ENCODE measurements at places on chromosomes 3 and 15.

GRCh38 chr15:67835297-67836133 lies 4.3 kb downstream of the RNU6-1 start:
- DNase-seq = no peak

DNA sequence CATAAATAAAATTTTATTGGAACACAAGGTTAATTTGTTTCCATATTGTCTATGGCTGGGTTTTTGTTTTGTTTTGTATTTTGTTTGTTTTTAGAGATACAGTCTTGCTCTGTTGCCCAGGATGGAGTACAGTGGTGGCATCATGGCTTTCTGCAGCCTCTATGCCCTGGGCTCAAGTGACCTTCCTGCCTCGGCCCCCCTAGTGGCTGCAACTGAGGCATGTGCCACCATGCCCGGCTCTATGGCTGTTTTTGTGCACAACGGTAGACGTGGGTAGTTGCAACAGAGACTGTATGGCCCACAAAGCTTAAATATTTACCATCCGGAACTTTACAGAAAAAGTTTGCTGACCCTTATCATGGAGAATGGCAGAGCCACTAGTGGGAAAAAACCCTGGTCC lies 46.8 kb upstream of the C3orf70 start:
- DNase-seq = no peak

GRCh38 chr3:50604110-50604621 lies 7.4 kb downstream of the CISH start:
- DNase-seq = no peak

DNA sequence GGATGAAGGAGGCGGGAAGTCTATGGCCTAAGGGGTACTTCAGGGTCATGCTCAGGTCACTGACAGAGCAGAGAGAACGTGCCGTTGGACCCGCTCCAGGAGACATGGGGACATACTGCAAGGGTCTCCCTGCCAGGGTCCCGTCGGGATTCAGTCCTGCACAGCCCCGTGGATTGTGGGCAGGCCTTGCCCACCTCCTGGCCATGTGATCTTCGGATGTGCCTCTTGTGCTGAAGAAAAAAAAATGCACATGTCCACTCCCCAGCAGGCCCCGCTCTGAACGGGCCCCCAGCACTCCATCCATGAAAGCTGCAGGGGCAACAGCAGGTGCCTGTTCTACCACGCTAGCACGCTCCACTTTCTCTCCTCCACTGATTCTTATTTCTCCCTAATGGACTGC lies 22.9 kb downstream of the ST8SIA2 start:
- DNase-seq = no peak

DNA sequence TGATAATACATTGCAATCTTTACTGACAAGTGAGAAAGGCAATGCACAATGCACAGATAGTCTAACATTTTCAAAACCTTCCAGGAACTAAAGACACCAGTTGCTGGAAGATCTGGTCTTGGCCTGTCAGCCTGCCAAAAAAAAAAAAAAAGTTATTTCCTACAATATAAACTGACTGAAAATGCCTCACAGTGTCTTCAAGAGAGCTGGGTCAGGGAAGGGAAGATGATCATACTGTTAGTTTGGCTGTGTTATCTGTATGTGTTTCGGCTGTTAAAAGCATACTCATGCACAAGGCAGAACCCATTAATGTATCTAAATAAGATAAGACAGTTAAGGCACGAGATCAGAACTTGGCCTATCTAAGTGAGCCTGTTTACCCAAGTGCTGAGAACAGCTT lies 673.4 kb downstream of the MECOM start:
- DNase-seq = no peak

DNA sequence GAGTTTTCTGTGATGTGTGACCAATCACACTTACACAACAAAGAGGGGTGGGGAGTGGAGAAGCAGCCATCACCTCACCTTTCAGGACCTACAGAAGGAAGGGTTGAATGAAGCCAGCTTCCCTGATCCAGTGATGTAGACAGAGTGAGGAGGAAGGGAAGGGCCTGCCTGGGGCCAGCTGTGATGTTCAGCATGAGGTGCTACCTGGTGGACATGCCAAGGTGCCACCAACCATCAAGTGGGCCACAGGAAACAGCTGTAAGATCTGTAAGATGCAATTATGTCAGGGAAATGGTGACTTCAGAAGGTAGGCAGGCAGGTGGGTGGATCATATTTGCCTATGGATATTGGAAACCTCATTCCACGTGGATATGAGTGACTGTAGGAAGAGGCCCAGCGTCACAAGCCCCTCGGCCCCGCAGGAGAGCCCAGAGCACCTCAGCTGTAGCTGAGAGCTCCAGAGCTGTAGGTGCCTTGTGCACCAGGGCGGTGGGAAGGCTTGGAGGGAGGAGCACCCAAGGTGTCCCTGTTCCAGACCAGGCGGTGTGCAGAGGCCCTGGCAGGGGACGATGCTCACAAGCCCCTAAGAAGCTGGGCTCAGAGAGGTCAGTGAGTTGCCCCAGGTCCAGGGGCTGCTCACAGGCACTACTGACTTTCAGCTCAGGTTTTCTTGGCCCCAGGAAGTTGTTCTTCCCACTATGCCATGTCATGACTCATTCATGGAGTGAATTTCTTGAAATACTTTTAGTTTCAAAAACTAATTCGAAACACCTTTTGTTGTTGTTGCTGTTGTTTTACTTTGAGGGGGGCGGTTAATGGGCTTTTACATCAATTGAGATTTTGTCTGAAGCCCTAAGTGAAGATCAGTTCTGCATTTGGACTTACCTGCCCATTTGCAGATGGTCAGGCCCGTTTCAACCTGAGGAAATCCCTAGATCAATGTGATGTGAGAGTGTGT lies 94.2 kb upstream of the ALDH1A3 start:
- DNase-seq = no peak

DNA sequence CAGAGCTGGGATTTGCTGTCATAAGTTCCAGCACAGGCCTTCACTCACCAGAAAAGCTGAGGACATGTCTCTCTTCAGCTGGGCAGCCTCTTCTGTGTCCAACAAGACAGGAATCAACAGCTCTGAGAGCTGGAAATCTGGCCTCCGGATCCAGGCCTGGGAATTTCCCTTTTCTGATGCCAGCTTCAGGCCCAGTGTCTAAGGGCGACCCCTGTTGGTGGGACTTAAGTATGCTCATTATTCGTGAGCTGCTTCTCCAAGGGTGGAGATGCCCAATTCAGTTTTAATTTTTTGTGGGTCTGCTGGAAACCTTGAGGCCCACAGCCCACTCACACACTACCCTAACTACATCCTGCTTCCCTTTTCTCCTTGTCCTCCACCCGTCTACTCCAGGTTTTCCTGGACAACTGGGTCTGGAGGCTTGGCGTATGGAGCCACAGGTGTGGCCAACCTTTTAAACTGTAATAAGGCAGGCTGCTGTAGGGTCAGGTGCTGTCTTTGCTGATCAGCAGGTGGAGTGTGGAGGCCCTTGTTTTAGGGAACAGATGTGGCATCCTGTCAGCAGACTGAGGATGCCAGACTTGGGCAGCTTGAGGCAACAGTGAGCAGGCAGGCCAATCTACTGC lies 2.6 kb upstream of the CEMIP start:
- peak; percentile 63 for DNase-seq

GRCh38 chr3:144010371-144010770 lies 38.7 kb downstream of the DIPK2A start:
- no peak for DNase-seq

DNA sequence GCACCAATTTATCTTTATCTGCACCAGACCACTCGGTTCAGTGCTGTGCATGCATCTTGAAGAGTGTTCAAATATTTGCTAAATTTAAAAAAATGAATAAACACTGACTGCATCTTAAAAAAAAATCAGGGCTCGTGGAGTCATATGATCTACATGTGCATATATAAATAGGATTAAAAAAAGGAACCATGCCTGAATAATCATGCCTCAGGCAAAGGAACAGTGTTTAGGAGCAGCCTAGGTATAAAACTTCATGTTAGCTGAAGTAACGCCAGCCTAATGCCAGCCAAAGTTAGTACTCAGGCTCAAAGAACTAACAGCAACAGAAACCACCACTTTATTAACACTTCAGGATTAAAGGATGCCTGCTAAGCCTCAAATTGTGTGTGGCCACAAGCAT lies 9.5 kb downstream of the ABCC5 start:
- DNase-seq = no peak

- DNase-seq = no peak
Measured at GRCh38 chr3:125219261-125219701, 6.7 kb upstream of the SLC12A8 start.

DNA sequence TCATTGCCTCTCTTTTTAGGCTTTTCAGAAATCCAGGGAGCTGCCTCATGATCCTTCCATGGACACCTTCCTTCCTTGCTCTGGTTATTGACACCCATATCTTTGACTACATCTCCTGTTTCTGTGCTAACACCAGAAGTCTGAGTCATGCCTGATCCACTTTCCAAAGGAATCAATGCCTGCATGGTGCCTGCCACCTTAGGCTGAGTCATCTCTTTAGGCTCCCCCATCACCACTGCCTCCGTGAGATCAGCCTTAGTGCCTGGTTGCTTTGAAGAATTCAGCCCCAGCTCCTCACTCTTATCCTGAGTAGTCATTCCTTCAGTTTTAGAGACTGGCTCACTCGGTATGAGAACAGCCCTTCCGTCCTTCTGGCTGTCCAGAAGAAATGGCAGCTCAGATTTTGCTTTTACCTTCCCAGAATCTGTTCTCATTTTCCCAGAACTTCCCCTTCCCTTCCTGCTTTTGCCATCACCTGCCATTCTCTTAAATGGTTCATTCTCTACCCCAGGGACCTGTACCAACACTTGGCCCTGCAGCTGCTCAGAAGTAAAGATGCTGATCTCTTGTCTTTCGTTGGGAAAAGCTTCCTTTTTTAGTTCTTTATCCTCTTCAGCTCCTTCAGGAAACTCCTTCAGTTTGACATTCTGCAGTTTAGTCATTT lies 105.3 kb downstream of the MAP4 start:
- no peak for DNase-seq

GRCh38 chr3:86481031-86481430 lies 509.9 kb downstream of the VGLL3 start:
- no peak for DNase-seq

DNA sequence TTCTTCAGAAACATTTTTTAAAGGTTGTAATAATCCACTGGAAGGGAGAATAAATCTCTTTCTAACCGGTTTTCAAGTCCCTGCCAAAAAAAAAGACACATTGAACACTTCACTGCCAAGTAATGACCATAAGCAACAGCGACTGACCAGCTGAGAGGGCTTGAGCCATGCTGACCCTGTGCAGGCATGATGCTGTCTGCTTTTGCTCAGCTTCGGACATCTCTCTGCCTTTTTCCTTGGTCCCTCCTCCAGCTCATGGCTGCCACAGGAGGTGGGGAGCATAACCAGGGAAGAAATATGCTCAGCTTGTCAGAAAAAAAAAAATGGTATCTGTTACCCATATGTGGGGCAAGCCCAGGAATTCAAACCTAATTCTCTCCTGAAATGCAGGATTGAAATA lies 1.5 kb downstream of the IGSF10 start:
- no peak for DNase-seq

- no peak for DNase-seq
Measured at GRCh38 chr3:131535131-131535530, 32.4 kb upstream of the MRPL3 start.

- no peak for DNase-seq
Measured at GRCh38 chr3:79204351-79204750, 563.4 kb downstream of the ROBO1 start.

DNA sequence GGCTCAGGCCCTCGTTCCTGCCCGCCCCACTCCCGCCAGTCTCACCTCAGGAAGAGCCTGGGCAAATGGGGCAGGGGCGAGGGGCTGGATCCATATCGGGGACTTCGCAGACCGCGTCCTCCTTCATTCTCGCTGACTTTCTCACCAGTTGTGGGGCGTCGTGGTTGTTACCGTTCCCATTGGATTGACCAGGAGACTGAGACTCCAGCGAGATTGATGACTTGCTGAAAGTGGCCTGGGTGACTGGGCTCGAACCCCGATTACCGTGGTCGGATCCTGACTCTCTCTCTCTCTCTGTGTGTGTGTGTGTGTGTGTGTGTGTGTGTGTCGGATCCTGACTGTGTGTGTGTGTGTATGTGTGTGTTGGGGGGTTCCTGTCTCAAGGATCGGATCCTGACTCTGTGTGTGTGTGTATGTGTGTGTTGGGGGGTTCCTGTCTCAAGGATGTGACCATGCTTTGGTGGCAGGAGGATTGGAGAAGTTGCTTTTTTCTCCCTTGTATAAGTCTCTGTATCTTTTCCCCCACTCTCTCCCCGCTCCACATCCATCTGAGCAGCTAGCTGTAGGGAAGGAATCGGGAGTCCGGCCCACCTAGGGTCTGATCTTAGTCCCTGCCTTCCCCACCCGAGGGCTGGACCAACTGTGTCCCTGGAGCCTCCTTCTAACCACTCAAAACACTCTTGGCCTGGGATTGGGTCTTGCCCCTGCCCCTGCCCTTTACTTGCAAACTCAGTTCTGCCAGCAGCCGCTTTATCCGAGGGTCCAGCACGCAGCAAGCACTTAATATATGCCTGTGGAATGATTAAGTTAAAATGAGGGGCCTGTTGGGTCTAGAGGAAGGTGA lies 603 bp downstream of the PLEKHO2 start:
- peak; percentile 14 for DNase-seq

- no peak for DNase-seq
Measured at GRCh38 chr3:180278583-180279188, 241.9 kb upstream of the PEX5L start.

DNA sequence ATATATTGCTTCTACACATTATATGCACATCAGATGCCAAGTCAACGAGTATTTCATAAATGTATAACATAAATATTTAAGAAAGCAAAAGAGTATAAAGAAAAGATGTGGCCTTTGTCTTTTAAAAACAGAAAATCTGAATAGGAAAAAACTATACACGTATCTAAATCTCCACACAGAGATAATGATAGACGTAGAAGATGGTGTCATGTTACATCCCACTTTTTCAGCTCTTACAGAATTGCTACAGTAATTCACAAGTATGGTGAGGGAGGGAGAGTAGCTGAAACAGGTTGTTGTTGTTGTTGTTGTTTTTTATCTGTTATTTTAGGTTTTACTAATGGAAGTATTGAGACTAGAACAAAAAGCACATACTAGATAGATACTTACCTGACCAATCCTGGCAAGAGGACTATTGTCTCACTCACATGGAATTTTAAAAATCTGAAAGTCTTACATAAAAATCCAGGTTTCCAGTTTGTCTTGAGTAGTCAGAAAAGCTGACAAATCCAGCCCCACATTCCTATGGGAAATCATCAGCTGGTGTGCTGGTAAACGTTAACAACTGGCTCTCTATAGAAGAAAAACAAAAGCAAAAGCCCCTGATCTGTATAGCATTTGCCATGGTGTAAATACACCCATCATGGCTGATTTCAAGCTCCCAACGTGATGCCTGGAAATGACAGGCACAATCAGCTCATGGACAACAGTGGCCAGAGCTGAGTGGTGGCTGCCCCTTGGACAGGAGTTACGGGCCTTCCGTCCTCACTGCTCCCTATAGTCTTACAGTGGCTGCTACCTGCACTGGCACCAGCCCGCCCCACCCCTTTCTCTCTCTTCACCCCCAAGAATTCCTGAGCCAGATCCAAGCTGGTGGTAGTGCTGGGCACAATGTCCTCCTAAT lies 47.4 kb upstream of the VGLL4 start:
- no peak for DNase-seq

- no peak for DNase-seq
Measured at GRCh38 chr15:90915808-90916440, 12.8 kb downstream of the MAN2A2 start.
